ENCODE measurements at places on chromosomes 7 and 10.

DNA sequence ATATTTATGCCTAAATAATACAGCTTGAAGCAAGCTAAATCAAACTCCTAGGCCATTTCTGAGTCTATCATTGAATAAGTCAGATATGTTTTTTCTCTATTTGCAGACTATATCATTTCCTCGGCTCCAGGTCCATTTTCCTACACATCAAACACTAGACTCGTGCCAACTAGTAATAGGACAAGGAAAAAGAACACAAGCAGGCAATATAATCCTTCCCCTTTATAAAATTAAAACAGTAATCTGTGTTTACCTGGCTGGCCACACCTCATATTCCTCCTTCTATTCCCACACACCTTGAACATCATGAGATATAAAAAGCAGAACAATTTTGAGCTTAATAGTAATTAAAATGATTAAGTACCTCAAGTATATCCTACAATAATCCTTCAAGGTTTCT lies 325.7 kb downstream of the TFEC start:
- DNase-seq: no peak

DNA sequence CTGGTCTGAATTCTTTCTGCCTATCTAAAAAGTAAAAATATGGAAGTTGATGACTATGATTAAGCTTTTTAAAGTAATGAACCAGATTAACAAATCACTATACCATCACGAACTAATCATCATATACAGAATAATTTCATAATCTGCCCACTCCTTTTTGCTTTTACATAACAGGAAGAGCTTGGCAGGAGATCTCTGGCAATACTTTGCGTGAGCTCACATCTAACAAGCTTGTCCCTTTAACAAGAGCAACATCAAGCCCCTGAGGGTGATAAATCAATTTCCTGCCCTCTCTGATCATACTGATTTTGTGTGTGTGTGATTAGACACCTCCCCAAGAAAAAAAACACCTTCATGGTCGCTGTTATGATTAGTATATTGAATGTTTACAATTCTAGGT lies 143.5 kb upstream of the ASAH2 start:
- no peak for DNase-seq

GRCh38 chr10:29734962-29735627 lies 100.3 kb upstream of the SVIL start:
- DNase-seq: no peak

DNA sequence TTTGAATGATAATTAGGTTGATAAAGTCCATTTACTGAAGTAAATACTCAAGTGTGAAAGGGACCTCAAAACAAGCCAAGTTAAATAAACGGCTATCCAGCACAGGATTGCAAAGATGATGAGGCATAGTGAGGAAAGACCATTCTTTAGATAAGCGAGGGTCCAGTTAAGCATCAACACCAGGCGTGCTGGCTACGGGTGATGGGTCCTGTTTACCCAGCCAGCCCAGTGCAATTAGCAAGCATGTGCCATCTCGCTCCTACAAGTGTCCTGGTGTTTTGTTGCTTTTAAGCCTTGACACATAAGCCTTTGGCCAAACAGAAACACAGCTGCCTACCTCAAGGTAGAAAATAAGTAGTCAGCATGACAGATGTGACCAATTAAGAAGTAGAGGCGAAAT lies 7.1 kb downstream of the NEBL start:
- DNase-seq: no peak

Data from CMK (cell line).